C1 segment of cervical spinal cord (tissue), 14 donors: ENCODE measurements at places on chromosomes 5 and 9.

GRCh38 chr9:79116041-79116440, 455.7 kb upstream of the TLE4 start:
- no peak for DNase-seq

GRCh38 chr9:104961238-104961637, 33.3 kb upstream of the ABCA1 start:
- no peak for DNase-seq

DNA sequence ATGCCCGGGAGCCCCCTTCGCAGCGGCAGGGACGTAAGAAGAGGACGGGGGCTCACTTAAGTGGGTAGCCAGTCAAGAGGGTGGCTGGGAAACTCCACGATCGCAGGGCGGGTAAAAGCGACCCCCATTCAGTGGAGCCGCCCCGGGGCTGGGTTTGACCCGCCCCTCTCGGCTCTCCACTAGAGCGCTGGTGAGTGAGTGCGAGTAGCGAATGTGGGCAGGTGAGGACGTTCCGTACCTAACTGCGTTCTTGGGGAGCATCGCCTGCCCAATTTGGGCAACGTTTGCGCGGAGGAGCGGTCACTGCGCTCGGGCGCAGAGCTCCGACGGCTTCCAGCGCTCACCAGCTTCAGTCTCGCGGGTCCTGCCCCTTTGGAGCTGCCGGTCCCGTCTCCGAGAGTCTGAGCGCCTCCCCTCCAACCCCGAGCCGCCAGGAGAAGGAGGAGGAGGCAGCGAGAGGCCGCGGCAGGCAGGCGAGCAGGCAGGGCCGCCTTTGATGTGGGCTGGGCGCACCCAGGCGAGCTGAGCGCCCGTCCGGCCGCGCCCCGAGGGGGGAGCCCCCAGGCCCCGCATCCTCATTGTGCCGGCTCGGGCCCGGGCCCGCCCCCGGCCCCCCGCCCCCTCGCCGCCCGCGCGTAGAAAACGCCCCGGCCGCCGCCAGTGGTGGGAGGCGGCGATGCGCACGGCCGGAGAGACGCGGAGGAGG, at the start of gene FGF18:
TSS of gene FGF18 (plus strand) at position 666 of the 706 bp plus-strand sequence. CDS start 553 bp downstream, outside the sequence.
- DNase-seq, result no peak

GRCh38 chr5:132692632-132692967, 18.8 kb downstream of the IL4 start:
- DNase-seq, result no peak

GRCh38 chr9:129344641-129345495, 166.8 kb upstream of the IER5L start:
- DNase-seq, result no peak

DNA sequence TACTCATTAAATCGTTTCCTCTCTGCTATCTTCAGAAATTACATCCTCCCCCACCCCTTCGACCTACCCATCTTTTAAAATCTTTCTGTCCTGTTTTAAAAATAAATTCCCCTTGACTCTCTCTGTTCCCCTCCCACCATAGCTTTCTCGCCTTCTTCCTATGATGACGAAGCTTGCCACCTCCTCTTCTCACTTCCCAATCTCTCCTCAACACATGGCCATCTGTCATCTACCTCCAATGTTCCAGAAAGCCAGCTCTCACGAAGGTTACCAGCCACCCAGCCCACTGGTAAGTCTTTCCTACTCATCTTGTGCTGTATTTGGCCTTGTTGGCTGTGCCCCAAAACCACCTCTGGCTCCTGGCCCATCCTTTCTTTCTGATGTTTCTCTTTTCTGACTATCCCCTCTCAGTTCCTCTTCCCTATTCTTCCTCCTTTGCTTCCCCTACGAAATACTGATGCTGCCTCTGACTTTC, 346.3 kb downstream of the ENC1 start:
- DNase-seq, result peak; percentile 17

GRCh38 chr9:109912082-109912582, 132.1 kb downstream of the PALM2AKAP2 start:
- no peak for DNase-seq

GRCh38 chr5:116626945-116627679, 52.5 kb upstream of the SEMA6A start:
- no peak for DNase-seq

DNA sequence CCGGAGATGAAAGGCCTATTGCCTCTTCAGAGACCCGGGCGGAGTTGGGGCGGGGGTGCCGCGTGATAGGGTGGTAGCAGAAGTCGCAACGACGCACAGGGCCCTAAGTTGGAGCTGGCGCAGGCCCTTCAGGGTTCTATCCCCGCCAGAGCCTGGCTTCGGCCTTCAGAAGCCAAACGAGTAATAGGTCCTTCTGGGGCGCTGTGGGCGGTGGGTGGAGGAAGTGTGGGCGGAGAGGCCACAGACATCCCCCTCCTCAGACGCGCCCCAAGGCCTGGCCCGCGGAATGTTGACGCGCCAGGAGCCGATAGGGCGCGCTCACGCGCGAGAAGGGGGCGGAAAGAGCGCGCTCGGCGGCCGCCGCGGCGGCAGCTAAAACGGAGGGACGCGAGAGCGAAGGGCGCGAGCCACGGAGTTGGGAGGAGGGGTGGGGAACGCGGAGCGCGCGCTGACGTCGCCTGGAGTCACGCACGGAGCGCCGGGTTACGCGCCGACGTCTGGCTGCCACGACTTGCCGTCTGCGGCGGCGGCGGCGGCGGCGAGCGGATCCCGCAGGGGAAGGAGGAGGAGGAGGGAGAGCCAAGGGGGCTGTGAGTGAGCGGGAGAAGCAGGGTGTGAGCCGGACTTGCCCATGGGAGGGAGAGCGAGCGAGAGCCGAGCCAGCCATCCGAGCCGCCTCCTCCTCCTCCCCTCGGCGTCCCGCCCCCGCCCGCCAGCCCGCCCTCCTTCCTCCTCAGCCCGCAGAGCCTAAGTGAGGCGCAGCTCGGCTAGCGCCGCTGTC, 6.4 kb upstream of the PURA start:
- peak; percentile 80 for DNase-seq

GRCh38 chr5:55421074-55421529, 113.3 kb downstream of the MTREX start:
- DNase-seq, result no peak

- no peak for DNase-seq
These were observed 11.6 kb upstream of the CEL start for GRCh38 chr9:133050142-133050541.

GRCh38 chr9:128405077-128405779, 15.4 kb upstream of the CERCAM start:
- peak; percentile 29 for DNase-seq

- DNase-seq, result no peak
These were observed 78.4 kb downstream of the MAP1B start for GRCh38 chr5:72185496-72186329.

- DNase-seq, result no peak
These were observed 198.2 kb upstream of the SEMA6A start for GRCh38 chr5:116772806-116773205.

GRCh38 chr9:126031116-126031515, 283.9 kb downstream of the PBX3 start:
- no peak for DNase-seq

DNA sequence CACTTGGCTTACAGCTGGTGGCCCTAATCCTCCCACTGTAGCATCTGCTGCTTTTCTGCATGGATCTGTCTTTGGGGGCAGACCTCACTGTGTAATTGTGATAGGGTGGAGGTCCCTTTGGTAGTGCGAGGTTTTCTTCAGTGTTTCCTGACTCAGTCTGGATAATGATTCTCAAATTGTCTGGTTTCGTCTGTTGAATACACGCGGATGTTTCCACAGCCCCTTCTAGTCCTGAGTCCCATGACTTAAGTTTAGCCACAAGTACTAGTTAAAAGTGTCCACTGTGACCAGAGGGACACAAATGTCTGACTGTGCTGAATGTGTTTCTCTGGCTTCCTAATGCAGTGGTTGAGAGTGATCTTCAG, 70.5 kb downstream of the LMNB1 start:
- no peak for DNase-seq

- no peak for DNase-seq
These were observed 52.6 kb upstream of the TNFAIP8 start for GRCh38 chr5:119302916-119303897.

GRCh38 chr9:94173632-94174031, 85.5 kb upstream of the ZNF169 start:
- DNase-seq, result no peak

- no peak for DNase-seq
These were observed 10.8 kb downstream of the NOTCH1 start for GRCh38 chr9:136535070-136535469.

- DNase-seq, result no peak
These were observed 11.1 kb downstream of the CNTFR start for GRCh38 chr9:34578241-34579103.

GRCh38 chr5:172389578-172390112, 64.7 kb downstream of the SH3PXD2B start:
- DNase-seq, result no peak

- DNase-seq, result no peak
These were observed 20.6 kb downstream of the PITX1 start for GRCh38 chr5:135013445-135013844.

DNA sequence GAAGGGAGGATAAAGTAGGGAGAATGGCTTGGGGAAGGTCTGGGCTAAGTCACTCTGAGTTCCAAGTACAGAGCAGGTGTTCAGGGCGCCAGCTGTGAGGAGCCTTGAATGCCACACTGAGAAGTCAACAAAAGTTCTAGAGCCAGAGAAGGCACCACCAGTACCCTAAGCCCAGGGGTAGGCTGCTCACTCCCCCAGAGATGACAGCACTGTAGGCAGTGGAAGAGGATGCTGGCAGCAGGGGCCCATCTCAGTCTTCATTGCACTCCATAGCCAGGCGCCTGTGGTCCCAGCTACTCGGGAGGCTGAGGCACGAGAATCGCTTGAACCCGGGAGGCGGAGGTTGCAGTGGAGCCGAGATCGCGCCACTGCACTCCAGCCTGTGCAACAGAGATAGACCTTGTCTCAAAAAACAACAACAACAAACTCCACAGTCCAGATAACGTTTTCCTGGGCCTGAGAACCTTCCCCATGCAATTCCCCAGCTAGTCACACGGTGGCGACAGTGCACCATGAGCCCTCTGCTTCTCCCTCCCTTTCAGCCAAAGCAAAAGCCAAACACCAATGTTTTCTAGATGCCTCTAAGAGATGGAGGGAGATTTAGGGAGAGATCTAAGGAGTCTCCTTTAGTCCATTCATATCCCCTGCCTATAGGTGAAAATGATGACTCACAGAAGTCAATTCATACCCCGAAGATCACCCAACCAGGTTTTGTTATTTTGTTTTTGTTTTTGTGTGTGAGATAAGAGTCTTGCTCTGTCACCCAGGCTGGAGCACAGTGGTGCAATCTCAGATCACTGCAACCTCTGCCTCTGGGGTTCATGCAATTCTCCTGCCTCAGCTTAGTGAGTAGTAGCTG, 19.8 kb upstream of the NSD1 start:
- peak; percentile 16 for DNase-seq

- DNase-seq, result no peak
These were observed 18.0 kb upstream of the CAPSL start for GRCh38 chr5:35956429-35956828.

GRCh38 chr9:121720311-121721057, 69.0 kb downstream of the DAB2IP start:
- no peak for DNase-seq

- DNase-seq, result no peak
These were observed 823 bp upstream of the PRDM6 start for GRCh38 chr5:123088031-123088805.

GRCh38 chr5:35850967-35851680, 5.6 kb upstream of the IL7R start:
- DNase-seq, result no peak

GRCh38 chr5:88875341-88876234, 7.4 kb downstream of the MEF2C start:
- DNase-seq, result no peak

- no peak for DNase-seq
These were observed 149.0 kb downstream of the TTC39B start for GRCh38 chr9:15158064-15158463.

DNA sequence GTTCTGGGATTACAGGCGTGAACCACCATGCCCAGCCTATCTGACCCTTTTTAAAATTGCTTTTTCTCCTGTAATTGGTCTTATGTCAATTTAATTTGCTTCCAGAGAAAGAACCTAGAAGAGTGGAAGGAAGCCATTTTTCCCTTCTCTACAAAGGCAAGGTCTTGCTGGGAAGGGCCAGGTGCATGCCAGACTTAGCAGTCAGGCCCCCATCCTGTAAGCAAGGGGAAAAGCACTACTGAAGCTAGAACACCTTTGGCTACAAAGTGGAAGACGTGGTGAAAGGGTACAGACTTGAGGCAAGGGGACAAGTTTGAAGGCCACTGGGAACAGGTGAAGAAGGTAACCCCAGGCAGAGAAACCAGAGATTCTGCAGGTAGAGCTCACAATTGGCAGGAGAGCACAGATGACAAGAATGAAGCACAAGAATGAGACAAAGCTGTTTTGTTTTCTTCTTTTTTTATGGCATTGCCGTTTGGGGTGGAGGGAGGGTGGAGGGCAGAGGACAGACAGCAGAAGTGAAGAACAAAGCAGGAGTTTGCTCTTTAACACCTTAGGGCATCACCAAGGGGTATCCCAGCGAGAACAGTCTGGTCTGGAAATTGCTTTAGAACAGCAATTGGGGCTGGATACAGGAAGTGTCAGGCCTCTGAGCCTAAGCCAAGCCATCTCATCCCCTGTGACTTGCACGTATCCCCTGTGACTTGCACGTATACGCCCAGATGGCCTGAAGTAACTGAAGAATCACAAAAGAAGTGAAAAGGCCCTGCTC, 72.9 kb downstream of the SERINC5 start:
- DNase-seq, result no peak

- no peak for DNase-seq
These were observed 378.8 kb upstream of the TLE4 start for GRCh38 chr9:79193001-79193400.

DNA sequence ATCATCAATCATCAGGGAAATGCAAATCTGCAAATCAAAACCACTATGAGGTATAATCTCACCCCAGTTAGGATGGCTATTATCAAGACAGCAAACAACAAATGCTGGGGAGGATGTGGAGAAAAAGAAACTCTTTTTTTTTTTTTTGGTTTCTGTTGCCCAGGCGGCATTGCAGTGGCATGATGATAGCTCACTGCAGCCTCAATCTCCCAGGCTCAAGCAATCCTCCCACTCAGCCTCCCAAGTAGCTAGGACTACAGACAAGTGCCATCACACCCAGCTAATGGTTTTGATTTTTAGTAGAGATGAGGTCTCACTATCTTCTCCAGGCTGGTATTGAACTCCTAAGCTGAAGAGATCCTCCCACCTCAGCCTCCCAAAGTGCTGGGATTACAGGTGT, 5.4 kb upstream of the CNTRL start:
- DNase-seq, result no peak

GRCh38 chr5:151750121-151750520, 8.3 kb downstream of the ATOX1 start:
- no peak for DNase-seq
